Activated CD4-positive, alpha-beta T cell treated with anti-CD3 and anti-CD28 coated beads for 24 hours (primary cell): ENCODE measurements at places on chromosomes 4 and X.

GRCh38 chr4:27206009-27206408 is 345.4 kb downstream of the STIM2 start:
- DNase-seq: no peak

- DNase-seq: no peak
These were observed 1088.8 kb downstream of the ADGRL3 start for GRCh38 chr4:62288808-62289541.

- DNase-seq: no peak
These were observed 69.5 kb downstream of the ACOX3 start for GRCh38 chr4:8370835-8371595.

DNA sequence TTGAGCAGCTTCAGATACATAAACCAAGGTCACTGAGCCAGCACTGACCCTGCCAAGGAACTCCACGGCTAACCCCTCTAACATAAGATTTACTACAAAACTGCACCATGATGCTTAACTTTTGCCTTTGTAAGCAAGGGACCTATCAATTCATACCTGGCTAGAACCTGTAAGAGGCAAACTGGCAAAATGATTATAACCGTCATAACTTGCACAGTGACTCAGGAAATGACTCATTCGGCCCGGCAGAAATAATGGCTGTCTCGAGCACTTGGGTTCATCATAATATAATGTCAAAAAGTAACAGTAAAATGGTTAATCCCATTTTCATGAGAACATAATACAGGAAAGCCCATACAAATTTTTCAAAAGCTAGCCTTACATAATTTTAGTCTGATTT is 17.2 kb downstream of the RASGEF1B start:
- DNase-seq: no peak

- DNase-seq: no peak
These were observed 3.4 kb downstream of the SPATA4 start for GRCh38 chr4:176191974-176192373.
